Spinal cord (tissue), 10 donors: ENCODE measurements at places on chromosomes 6 and 20. TPM values are rescaled to one million over a fixed set of nuclear protein-coding genes. Genes with fewer than 3 reads are reported as not detected.

- no peak for DNase-seq
These were observed 39.9 kb downstream of the TMEM242 start for GRCh38 chr6:157283330-157283898.

GRCh38 chr6:47934023-47934422 is 152.2 kb downstream of the OPN5 start:
- DNase-seq: no peak

LINC00237 gene
- polyA plus RNA-seq: 8.5 TPM

DNA sequence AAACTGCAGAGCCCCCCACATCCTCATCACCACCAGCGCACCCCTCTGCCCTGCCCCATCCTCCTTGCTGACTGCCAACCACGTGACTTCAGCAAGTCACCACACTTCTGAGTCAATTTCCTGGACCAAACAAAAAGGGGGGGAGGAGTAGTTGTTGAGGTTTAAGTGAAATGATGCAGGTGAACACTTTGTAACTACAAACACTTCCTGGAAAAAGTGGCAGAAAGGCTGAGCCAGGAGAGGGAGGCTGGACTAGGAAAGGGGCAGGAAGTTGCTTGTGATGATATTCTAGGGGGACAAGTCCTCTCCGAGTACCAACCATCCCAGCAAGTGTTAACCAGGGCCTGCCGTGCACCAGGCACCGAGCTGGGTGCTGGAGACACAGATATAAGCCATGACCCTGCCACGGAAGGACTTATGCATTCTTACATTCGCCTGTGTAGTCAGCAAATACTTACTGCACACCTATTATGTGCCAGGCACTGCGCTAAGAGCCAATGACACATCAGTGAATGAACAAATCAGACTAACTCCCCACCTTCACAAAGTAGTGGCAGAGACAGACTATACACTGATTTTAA is 67.3 kb downstream of the PREX1 start:
- DNase-seq: no peak

GRCh38 chr6:146304181-146304580 is 239.5 kb upstream of the RAB32 start:
- DNase-seq: no peak

- DNase-seq: no peak
These were observed 54.7 kb downstream of the RAB44 start for GRCh38 chr6:36752187-36752885.
